ENCODE measurements at places on chromosomes 12 and 14. TPM values are rescaled to one million over a fixed set of nuclear protein-coding genes. Genes with fewer than 3 reads are reported as not detected.

The ALG10B gene
- total RNA-seq: 5.9 TPM

The LAG3 gene
- 1.4 TPM for total RNA-seq

The LRIG3 gene
- total RNA-seq: 5.1 TPM

The CCDC197 gene
- total RNA-seq: not detected

The CNOT2 gene
- total RNA-seq: 25.7 TPM

The GPRC5D gene
- total RNA-seq: not detected

The FAM90A1 gene
- 0.16 TPM for total RNA-seq

The PRB2 gene
- not detected for total RNA-seq

The SMCO2 gene
- total RNA-seq: not detected

The YARS2 gene
- 34.8 TPM for total RNA-seq

The VASH1 gene
- 3.4 TPM for total RNA-seq

The RPAP3 gene
- total RNA-seq: 50.0 TPM

The CDH24 gene
- 2.5 TPM for total RNA-seq

The ETV6 gene
- total RNA-seq: 3.3 TPM

The CYP27B1 gene
- total RNA-seq: 1.4 TPM

The KCNC2 gene
- total RNA-seq: not detected

The CLEC4E gene
- 0.66 TPM for total RNA-seq

The SLC6A12 gene
- 0.82 TPM for total RNA-seq

The TAS2R30 gene
- total RNA-seq: not detected

The KRT83 gene
- total RNA-seq: 5.3 TPM

The TMTC2 gene
- 0.91 TPM for total RNA-seq

The ARID4A gene
- 6.6 TPM for total RNA-seq

The TMEM179 gene
- 0.32 TPM for total RNA-seq

The TPH2 gene
- not detected for total RNA-seq

The ZBTB1 gene
- 19.5 TPM for total RNA-seq

The SLC25A21 gene
- total RNA-seq: 0.98 TPM

The VRTN gene
- total RNA-seq: 0.02 TPM

The NYNRIN gene
- total RNA-seq: 0.44 TPM

The STAC3 gene
- total RNA-seq: 0.56 TPM

The MAP4K5 gene
- 33.1 TPM for total RNA-seq

The TMEM233 gene
- total RNA-seq: not detected

The ACOT6 gene
- total RNA-seq: not detected

The CCDC175 gene
- total RNA-seq: not detected

The GPR84 gene
- not detected for total RNA-seq

The BCL2L2 gene
- 17.3 TPM for total RNA-seq

The TPPP2 gene
- total RNA-seq: not detected

The MAP1LC3B2 gene
- 1.2 TPM for total RNA-seq
